Stimulated activated CD4-positive, alpha-beta T cell treated with anti-CD3 and anti-CD28 coated beads, Interleukin-15, amount 100 ng/mL, for 1 hour (primary cell): ENCODE measurements at places on chromosomes 7 and 10.

- DNase-seq, result no peak
These were observed 45.8 kb upstream of the PRSS58 start for GRCh38 chr7:142303650-142304049.

DNA sequence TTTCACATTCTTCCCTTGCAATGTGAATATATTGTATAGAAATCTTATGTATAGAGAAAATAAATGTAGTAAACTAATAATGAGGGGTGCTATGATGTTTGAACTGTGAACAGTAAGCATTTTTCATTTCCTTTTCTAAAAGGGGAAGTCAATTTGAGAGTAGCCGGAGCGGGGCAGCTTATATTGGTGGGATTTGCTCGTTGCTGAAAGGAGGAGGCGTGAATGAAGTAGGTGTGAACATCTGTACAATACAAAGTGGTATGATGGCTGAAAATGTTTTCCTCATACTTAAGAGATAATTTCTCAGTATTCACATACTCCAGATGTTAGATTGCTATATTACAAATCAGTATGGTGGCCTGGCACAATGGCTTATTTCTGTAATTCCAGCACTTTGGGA is 87.1 kb downstream of the SRI start:
- no peak for DNase-seq

DNA sequence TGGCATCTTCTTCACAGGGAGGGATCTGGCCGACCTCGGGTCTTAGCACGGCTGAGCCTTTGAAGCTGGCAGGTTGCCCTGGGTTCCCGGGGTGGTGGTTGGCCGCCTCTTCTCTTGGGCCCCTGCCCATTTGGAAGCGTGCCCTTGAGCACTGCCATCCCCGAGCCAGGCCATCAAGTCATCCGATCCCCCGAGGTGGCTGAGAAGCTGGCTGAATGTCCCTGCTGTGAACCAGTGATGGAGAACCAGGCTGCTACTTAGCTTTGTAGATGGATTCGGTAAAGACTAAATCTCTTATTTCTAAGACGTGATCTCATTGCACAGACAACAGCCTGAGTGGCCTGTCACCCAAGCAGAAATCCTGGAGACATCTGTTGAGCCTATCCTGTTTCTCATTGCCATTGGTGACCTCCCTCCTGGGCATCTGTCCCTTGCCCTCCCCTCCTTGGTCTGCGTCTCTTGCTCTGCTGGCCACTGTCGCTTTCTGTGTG is 74.3 kb downstream of the GRK5 start:
- DNase-seq, result no peak

GRCh38 chr10:73044378-73045285 is 52.0 kb downstream of the P4HA1 start:
- no peak for DNase-seq

- no peak for DNase-seq
These were observed 4.3 kb upstream of the ELFN1 start for GRCh38 chr7:1665549-1666316.

- no peak for DNase-seq
These were observed 92.9 kb upstream of the DUSP5 start for GRCh38 chr10:110404825-110405224.

DNA sequence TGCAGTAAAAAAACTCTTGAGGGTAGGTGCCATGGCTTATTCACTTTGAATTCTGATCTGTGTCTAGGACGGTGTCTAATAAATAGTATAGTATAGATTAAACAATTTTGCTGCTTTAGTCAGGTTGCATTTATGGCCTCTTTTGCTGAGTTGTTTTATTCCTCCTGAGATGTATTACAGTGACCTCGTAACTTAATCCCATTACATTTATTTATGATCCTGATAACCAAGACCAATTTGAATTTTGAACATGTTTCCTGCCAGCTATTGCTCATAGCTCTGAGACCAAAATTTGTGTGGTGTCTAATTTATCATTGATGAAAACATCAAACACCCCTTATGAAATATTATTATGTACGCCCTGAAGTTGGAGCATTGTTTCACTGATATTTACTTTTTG is 381.9 kb upstream of the SEMA3C start:
- DNase-seq, result no peak
